Activated naive CD8-positive, alpha-beta T cell treated with anti-CD3 and anti-CD28 coated beads, Interleukin-2, amount 50 U/mL, for 24 hours (primary cell): ENCODE measurements at places on chromosomes 11 and 22.

- DNase-seq: no peak
These were observed 186.1 kb downstream of the SOX6 start for GRCh38 chr11:16169956-16170847.

DNA sequence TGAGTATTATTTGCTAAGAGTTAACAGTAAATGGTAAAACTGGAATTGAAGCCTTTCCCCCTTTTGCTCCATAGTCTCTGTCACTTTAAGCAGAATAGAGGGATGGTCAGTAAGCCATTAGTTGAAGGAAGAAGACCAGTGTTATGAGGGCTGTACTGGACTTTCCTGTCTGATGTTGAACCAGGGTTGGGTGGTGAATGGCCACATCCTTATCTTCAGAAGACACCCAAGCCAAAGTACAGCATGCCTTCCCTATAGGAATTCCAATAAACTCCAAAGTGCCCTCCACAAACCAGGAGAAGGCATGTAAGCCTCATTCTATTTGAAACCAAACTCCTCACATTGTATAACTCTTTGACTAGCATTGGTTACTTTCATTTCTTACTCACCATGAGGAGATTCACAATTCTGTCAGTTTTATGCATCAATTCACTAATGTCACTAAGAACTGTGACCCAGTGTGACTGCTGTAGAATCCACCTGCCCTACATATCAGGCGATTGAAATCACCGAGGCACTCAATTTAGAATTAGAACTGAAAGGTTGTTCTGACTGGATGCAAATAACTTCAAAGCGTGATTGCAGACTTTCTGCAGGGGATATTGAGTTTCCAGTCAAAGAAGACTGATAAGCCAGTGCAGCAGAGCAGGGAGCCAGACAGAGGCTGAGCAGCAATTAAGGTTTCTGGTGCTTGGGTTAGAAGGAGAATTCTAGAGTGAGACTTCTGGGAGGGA is 107.1 kb upstream of the DDI1 start:
- no peak for DNase-seq

- DNase-seq: no peak
These were observed 48.0 kb downstream of the ME3 start for GRCh38 chr11:86624366-86624765.

DNA sequence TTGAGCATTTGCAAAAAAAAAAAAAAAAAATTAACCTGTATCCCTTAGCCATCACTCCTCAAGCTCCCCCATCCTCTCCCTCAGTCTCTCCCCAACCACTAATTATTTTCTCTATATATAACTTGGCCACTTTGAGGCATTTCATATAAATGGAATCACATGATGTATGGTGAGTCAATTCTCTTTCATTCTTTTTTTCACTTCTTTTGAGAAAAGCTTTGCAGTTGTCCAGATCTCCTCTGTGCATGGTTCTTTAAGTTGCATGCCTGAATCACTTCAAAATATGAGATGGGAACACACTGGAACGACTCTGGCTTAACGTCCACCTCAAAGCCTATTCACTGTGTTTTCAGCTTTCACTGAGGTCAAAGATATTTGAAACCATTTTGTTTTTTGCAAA is 40.7 kb downstream of the SHANK2 start:
- no peak for DNase-seq

- no peak for DNase-seq
These were observed 3.9 kb downstream of the KLHL35 start for GRCh38 chr11:75428989-75429640.

- no peak for DNase-seq
These were observed 415.4 kb downstream of the BRD1 start for GRCh38 chr22:49412236-49412635.

GRCh38 chr22:36245805-36246356 is 6.6 kb upstream of the APOL2 start:
- DNase-seq: no peak

- no peak for DNase-seq
These were observed 108.2 kb downstream of the SIK3 start for GRCh38 chr11:116990061-116990473.
